ENCODE measurements at places on chromosomes 16 and 17. TPM values are rescaled to one million over a fixed set of nuclear protein-coding genes. Genes with fewer than 3 reads are reported as not detected.
A peak's percentile ranks its signal among the peaks of the same experiment; 100 is the strongest.

DNA sequence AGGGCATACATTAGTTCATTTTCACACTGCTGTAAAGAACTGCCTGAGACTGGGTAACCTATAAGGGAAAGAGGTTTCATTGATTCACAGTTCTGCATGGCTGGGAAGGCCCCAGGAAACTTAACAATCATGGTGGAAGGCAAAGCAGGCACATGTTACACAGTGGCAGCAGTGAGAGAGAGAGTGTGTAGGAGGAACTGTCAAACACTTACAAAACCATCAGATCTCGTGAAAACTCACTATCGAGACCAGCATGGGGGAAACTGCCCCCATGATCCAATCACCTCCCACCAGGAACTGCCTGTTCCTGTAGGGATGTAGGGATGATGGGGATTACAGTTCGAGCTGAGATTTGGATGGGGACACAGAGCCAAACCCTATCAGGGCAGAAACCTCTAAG, 17.2 kb downstream of the NUBP1 start:
- no peaks in the 10 kb centered on the region for H3K36me3 ChIP-seq
- no peaks in the 10 kb centered on the region for H3K27me3 ChIP-seq
- peaks cover 8% of the 10 kb centered on the region for H3K4me1 ChIP-seq
- DNase-seq, result no peak
- H3K4me3 ChIP-seq, result no peak overlapping the region

- H3K27ac ChIP-seq, result no peak overlapping the region
- no peaks in the 10 kb centered on the region for H3K4me1 ChIP-seq
- H3K36me3 ChIP-seq, result no peaks in the 10 kb centered on the region
- no peak overlapping the region for H3K4me3 ChIP-seq
- peaks cover 4% of the 10 kb centered on the region for H3K27me3 ChIP-seq
These were observed 15.0 kb downstream of the HNF1B start for GRCh38 chr17:37729905-37730304.

DNA sequence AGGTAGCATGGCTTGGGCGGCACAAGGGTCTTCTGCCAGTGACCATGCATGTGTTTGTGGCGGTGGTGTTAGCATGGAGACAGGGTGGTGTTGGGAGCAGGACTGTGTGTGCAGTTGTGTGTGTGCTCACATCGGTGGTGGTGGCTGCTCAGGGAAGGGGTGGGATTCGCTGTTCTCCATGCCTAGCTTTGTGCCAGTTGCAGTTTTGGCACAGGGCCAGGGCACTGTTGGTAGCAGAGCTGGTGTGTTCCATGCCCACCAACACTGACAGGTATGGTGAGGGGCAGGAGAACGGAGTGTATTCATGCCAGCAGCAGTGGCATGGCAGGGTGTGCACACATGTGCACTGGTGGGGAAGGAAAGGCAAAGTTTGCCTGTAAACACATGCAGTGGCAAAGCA, 77.3 kb upstream of the TEKT1 start:
- H3K4me3 ChIP-seq, result no peak overlapping the region
- H3K36me3 ChIP-seq, result no peaks in the 10 kb centered on the region

DNA sequence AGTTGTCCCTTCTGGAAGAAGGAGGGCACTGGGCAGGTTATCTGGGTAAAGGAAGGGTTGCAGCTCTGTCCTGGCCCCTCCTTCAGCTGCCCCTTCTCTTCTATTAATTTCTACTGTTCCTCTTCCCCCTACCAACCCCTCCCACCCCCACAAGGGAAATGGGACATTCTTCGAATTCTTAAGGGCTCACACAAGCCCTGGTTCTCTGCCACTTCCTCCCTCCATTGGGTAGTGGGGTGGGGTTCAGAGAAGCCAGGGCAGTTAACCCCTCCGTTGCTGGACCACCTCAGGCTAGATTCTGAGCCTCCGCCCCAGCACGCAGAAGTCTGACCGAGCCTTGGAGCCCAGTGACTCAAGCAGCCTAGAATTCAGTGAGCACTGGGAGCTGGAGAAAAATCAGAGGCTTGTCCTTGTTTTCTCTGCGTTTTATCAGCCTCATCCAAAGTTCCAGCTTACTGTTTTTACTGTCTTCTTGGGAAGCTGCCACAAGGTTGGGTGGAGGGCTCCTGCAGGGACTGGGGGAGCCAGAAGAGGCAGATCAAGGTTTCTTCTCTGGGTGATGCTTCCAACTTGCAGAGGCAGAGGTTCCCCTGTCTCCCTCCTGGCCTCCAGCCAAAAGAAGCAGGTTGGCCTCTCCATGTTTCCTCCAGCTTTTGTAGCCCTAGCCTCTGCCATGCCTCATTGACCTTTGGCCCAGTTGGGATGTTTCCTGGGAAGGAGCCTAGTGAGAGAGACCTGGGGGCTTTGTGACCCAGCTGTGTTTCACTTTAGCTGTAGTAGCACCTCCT, 10.2 kb downstream of the LASP1 start:
- H3K27ac ChIP-seq, result peak overlapping the region; percentile 71
- no peak overlapping the region for H3K4me3 ChIP-seq
- no peaks in the 10 kb centered on the region for H3K27me3 ChIP-seq
- DNase-seq, result no peak

DNA sequence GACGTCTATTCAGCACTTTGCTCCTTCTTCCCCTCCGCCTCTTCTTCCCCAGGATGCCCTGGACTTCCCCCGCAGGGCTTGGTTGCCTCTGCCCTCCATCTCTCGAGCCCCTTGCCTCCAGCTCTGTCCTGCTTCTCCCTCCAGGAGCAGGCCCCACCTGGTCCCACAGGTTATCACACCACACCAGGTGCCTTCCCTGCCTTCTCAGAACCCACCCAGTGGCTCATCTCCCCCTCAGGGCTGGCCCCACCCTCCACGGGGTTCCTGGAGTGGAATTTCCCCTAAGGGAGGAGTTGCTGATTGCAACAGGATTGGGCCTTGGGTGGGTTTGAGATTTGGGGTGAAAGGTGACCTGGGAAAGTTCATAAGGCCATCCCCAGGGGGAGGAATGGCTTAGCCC, 49.0 kb upstream of the TAC4 start:
- no peaks in the 10 kb centered on the region for H3K4me1 ChIP-seq
- no peak overlapping the region for H3K27ac ChIP-seq
- peaks cover 84% of the 10 kb centered on the region for H3K27me3 ChIP-seq
- no peak overlapping the region for H3K4me3 ChIP-seq

DNA sequence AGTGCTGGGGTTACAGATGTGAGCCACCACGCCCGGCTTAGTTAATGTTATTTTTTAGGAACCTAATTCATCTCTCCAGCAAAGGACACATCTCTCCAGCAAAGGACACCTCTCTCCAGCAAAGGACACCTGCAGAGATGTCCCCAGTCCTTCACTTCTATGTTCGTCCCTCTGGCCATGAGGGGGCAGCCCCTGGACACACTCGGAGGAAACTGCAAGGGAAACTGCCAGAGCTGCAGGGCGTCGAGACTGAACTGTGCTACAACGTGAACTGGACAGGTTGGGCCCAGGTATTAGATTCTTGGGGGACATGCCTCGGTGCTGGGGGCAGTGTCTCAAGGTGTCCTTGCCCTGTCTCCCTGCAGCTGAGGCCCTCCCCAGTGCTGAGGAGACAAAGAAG, 4.7 kb downstream of the PFAS start:
- no peaks in the 10 kb centered on the region for H3K27me3 ChIP-seq
- H3K4me1 ChIP-seq, result peaks cover 7% of the 10 kb centered on the region
- H3K4me3 ChIP-seq, result no peak overlapping the region

- no peak for DNase-seq
- no peaks in the 10 kb centered on the region for H3K36me3 ChIP-seq
These were observed 426.6 kb downstream of the HAPSTR1 start for GRCh38 chr16:9518051-9518450.

DNA sequence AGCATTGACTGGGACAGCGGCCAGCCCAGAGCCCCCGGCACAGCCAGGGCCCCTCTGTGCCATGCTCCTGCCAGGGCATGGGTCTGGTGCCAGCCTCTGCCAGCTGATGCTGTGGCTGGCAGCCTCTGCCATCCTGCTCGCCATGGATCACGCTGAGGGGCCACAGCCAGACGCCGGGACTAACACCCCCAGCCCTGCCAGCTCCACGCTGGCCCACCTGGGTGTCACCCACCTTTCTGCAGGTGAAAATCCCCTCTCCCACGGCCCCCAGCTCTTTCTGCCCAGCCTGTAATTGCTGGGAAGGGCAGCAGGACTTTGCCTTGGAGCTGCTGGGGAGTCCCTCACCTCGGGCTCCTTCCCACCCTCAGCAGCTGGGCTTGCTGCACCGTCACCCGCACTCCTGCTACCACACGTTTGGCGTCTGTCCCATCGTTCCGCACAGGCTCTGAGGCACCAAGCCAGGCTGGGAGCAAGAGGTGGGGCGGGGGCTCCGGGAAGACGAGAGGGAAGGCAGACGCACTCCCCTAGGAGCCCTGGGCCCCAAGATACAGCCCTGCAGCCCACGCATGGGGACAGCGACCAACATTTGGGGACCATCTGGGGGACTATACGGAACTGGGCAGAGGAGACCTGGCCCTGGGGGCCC, 42.0 kb upstream of the ACSF3 start:
- H3K4me3 ChIP-seq, result no peak overlapping the region
- no peaks in the 10 kb centered on the region for H3K36me3 ChIP-seq
- H3K4me1 ChIP-seq, result no peaks in the 10 kb centered on the region
- no peak overlapping the region for H3K27ac ChIP-seq
- H3K27me3 ChIP-seq, result no peaks in the 10 kb centered on the region

- no peaks in the 10 kb centered on the region for H3K36me3 ChIP-seq
- no peak for DNase-seq
- H3K27me3 ChIP-seq, result no peaks in the 10 kb centered on the region
- no peak overlapping the region for H3K27ac ChIP-seq
- H3K4me1 ChIP-seq, result no peaks in the 10 kb centered on the region
These were observed 38.4 kb downstream of the ABAT start for GRCh38 chr16:8712589-8713361.

GRCh38 chr16:15054357-15055140, 1.3 kb downstream of the NTAN1 start:
- H3K36me3 ChIP-seq, result no peaks in the 10 kb centered on the region
- peak overlapping the region; percentile 82 for H3K27ac ChIP-seq
- H3K27me3 ChIP-seq, result no peaks in the 10 kb centered on the region
- peak overlapping the region; percentile 76 for H3K4me3 ChIP-seq
- peaks cover 3% of the 10 kb centered on the region for H3K4me1 ChIP-seq

GRCh38 chr16:46428108-46429061, 192.8 kb downstream of the SHCBP1 start:
- no peak overlapping the region for H3K27ac ChIP-seq
- peaks cover 24% of the 10 kb centered on the region for H3K27me3 ChIP-seq
- no peaks in the 10 kb centered on the region for H3K36me3 ChIP-seq
- DNase-seq, result peak; percentile 52
- H3K4me3 ChIP-seq, result no peak overlapping the region
- no peaks in the 10 kb centered on the region for H3K4me1 ChIP-seq

DNA sequence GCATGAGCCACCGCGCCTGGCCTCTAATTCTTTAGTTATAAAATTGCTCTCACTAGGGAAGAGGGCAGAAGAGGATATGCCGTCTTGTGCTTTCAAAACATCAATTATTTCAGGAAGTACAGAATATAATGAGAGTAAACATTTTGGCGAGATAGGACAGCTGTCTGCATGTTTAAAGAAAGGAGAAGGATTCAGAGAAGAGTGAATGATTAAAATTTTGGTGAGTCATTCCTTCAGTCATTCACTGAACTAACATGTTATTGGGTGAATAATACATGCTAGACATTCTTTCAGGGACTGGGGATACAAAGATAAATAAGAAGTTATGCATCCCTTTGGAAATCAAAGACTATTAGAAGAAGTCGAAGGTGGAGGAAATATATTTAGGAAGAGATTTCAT, 590.3 kb upstream of the GOT2 start:
- H3K27ac ChIP-seq, result no peak overlapping the region
- H3K27me3 ChIP-seq, result no peaks in the 10 kb centered on the region
- H3K4me1 ChIP-seq, result no peaks in the 10 kb centered on the region
- H3K4me3 ChIP-seq, result no peak overlapping the region
- no peak for DNase-seq

DNA sequence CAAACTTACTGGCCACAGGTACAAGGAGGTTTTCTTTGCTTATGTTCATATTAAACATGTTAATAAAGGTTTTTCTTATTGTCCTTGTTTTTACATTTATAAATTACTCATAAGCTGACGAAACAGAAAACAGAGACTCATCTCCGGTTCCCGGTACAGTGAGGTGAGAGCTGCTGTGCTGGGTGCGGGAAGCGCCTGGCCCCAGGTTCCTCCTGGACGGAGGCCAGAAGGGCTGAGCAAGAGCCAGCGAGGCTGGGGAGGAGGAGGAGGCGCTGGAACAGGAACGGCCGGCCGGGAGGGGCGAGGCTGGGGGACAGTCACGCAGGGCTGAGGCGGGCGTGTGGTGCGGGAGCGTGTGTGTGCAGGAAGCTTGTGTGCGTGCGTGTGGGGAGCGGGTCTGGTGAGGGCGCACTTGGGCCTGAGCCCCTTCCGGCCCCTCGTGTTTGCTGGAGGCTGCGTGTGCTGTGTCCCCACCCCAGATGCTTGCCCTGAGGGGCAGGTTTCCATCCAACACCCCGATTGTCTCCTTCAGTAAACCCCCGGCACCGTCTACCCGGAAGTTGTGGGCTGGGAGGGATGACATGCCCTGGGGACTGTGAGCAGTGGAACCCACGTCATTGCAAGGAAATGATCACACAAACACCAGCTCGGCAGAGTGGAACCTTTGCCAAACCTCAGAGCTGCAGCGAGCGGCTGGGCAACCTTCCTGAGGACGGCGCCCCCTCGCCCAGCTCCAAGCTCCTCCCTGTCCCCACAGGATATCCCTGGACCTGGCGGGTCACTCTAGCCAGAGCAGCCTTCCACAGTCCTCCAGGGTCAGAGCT, 19.5 kb downstream of the CD7 start:
- peak; percentile 79 for DNase-seq
- no peaks in the 10 kb centered on the region for H3K36me3 ChIP-seq
- peaks cover 13% of the 10 kb centered on the region for H3K27me3 ChIP-seq
- peak overlapping the region; percentile 19 for H3K4me3 ChIP-seq
- H3K27ac ChIP-seq, result peak overlapping the region; percentile 88
- peaks cover 17% of the 10 kb centered on the region for H3K4me1 ChIP-seq

- H3K4me1 ChIP-seq, result peaks cover 3% of the 10 kb centered on the region
- DNase-seq, result no peak
- H3K36me3 ChIP-seq, result no peaks in the 10 kb centered on the region
- no peak overlapping the region for H3K4me3 ChIP-seq
- no peaks in the 10 kb centered on the region for H3K27me3 ChIP-seq
These were observed 8.2 kb downstream of the ADORA2B start for GRCh38 chr17:15952916-15953790.

- H3K27ac ChIP-seq, result no peak overlapping the region
- DNase-seq, result no peak
- H3K36me3 ChIP-seq, result no peaks in the 10 kb centered on the region
These were observed 20.0 kb downstream of the PLCG2 start for GRCh38 chr16:81799138-81799504.

Gene MRPL10
- total RNA-seq, result 27.3 TPM

Gene MARVELD3
- 12.0 TPM for total RNA-seq

Gene UBB
- total RNA-seq, result 1,430 TPM

Gene TSNAXIP1
- 4.4 TPM for total RNA-seq

Gene PRRT2
- 3.1 TPM for total RNA-seq

Gene ACSM2B
- total RNA-seq, result not detected

Gene TRPV2
- total RNA-seq, result 97.7 TPM

Gene PDILT
- not detected for total RNA-seq

Gene MYH8
- total RNA-seq, result not detected

Gene GUCY2D
- 1.1 TPM for total RNA-seq

All from left lung (tissue), 14 donors.